Hair follicle dermal papilla cell (primary cell): ENCODE measurements at places on chromosomes 2 and 18. TPM values are rescaled to one million over a fixed set of nuclear protein-coding genes. Genes with fewer than 3 reads are reported as not detected.

Gene VWC2L
- total RNA-seq = under 0.01 TPM in 1 of 2 replicates, not detected in the other

Gene REEP1
- not detected in 2 replicates for total RNA-seq

Gene PLA2R1
- 30.8 and 37.5 TPM in 2 replicates for total RNA-seq

Gene PTPN2
- 19.3 and 26.1 TPM in 2 replicates for total RNA-seq

Gene SPDYA
- total RNA-seq = 0.24 and 0.97 TPM in 2 replicates

Gene ABHD1
- total RNA-seq = 0.24 TPM in 1 of 2 replicates, not detected in the other

Gene NGEF
- 2.1 TPM in 1 of 2 replicates, not detected in the other for total RNA-seq

Gene FBXO36
- total RNA-seq = 4.6 and 4.7 TPM in 2 replicates

Gene SYT4
- not detected in 2 replicates for total RNA-seq

Gene IFIH1
- total RNA-seq = 9.7 and 14.6 TPM in 2 replicates

Gene STEAP3
- total RNA-seq = 45.4 and 60.0 TPM in 2 replicates

Gene DTNA
- total RNA-seq = 7.5 and 8.7 TPM in 2 replicates

Gene CFAP65
- total RNA-seq = not detected in 2 replicates
